Aorta (tissue), 5 donors: ENCODE measurements at places on chromosomes 6 and 20. TPM values are rescaled to one million over a fixed set of nuclear protein-coding genes. Genes with fewer than 3 reads are reported as not detected.

Gene TREML2
- total RNA-seq, result 0.62 TPM

DNA sequence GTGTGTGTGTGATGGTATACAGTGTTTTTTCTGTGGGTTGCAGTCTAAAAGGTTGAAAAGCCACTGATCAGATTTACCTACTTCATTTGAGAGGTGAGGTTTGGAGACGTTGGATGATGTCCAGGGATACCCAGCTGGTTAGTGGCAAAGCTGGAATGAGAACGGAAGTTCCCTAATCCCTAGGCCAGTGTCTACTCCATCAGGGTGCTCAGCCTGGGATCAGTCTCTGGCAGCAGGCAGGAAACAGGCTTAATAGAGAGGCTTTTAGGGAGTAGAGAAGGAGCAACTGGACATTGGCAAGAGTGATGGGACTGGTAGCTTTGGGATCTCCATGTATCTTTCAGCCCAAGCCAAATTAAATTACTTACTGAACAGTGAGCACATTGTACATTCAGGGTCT is 80.7 kb downstream of the C6orf52 start:
- peak overlapping the region; percentile 76 for H3K27ac ChIP-seq
- no peak overlapping the region for H3K4me3 ChIP-seq
- no peak for DNase-seq
- no peaks in the 10 kb centered on the region for H3K36me3 ChIP-seq
- no peaks in the 10 kb centered on the region for H3K27me3 ChIP-seq
- peaks cover 10% of the 10 kb centered on the region for H3K4me1 ChIP-seq

- H3K4me3 ChIP-seq, result no peak overlapping the region
- no peak for DNase-seq
- no peaks in the 10 kb centered on the region for H3K27me3 ChIP-seq
- no peaks in the 10 kb centered on the region for H3K36me3 ChIP-seq
- H3K27ac ChIP-seq, result no peak overlapping the region
Measured at GRCh38 chr6:11362564-11362963, 130.1 kb upstream of the NEDD9 start.

Gene CEP43
- 13.6 TPM for total RNA-seq

GRCh38 chr6:38527371-38527770 is 112.4 kb downstream of the BTBD9 start:
- H3K4me3 ChIP-seq, result no peak overlapping the region
- no peaks in the 10 kb centered on the region for H3K36me3 ChIP-seq
- no peaks in the 10 kb centered on the region for H3K27me3 ChIP-seq
- no peaks in the 10 kb centered on the region for H3K4me1 ChIP-seq

Gene FRS3
- total RNA-seq, result 5.4 TPM

DNA sequence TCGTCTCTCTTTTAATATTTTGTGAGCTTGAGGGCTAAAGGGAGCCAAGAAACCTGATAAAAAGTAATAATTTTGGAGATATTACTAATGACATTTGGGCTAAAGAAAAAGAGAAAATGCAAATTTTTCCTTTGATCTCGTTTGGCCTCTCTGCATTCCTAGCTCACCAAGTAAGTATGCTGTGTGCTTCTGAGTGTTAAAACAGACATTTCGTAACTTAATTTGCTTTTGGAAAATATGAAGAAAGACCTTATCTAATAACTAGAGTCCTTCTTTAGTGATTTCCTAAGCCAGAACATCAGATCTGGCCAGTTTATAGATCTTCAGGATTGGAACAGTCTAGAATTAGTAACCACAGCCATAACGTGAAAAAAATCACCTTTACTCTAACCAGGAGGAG is 872.9 kb upstream of the SLC35B3 start:
- no peak for DNase-seq
- H3K27ac ChIP-seq, result no peak overlapping the region
- no peaks in the 10 kb centered on the region for H3K27me3 ChIP-seq

DNA sequence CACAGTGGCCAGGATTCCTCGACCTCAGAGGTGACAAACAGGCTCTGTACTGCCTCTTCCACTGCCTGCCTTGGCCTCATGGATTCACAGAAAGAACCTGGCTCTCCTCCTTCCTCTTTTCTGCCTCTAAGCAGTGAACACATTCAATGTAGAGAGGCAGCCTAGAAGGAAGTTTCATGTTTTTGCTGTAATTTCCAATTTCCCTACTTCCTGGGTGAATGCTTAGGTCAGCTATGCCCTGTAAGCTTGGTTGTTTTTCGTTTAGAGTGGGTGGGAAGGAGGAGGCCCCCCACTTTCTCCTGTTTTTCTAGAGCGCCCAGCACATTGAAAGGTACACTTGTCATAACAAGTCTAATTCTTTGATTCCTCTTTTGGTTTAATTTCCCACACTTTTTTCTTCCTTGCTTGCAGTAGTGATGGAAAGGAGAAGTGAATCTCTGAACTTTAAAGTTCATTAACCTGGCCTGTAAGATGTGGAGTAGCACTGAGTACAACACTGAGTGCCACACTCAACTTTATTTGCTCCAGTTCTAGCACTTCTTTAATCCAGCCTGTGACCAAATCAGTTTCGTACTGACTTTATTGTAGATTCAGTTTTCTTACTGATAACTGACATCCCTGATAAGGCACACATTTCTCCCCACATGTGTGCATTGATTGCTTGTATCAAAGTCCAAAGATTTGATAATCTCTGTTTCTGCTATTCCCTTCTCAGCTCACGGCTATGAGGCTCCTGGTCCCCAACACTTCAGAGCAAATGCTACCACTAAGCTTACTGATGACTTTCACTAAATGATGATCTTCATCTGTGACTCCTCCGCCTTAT is 100.0 kb upstream of the MAN1A1 start:
- H3K4me3 ChIP-seq, result no peak overlapping the region
- no peaks in the 10 kb centered on the region for H3K36me3 ChIP-seq
- no peak overlapping the region for H3K27ac ChIP-seq

Gene RIMS4
- total RNA-seq, result 16.6 TPM

DNA sequence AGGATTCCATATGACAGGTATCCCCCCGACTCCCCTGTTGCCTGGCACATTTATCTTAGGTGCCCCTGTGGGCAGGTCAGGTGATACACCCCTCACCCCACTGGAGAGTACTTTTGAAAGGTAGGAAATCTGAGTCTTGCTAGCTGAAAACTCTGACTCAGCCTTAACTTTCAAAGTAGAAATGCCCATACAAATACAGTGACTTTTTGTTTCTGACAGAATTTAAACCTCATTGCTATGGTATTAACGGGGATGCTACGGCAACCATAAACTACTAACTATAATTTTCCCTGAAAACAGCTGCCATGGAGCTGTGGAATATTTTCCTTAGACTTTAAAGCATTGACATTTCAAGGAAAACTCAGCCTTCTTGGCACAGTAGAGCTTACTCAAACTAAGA is 536.0 kb downstream of the RFPL4B start:
- H3K27ac ChIP-seq, result no peak overlapping the region
- H3K4me1 ChIP-seq, result no peaks in the 10 kb centered on the region
- DNase-seq, result no peak
- H3K36me3 ChIP-seq, result no peaks in the 10 kb centered on the region
- H3K4me3 ChIP-seq, result no peak overlapping the region
